A172 (cell line): ENCODE measurements at places on chromosomes 3 and 15. TPM values are rescaled to one million over a fixed set of nuclear protein-coding genes. Genes with fewer than 3 reads are reported as not detected.

SCN11A gene
- not detected in 2 replicates for total RNA-seq

PLA2G4E gene
- not detected in 2 replicates for total RNA-seq

CASR gene
- not detected in 2 replicates for total RNA-seq

CA12 gene
- total RNA-seq: 0.45 and 1.3 TPM in 2 replicates

IMPG2 gene
- 0.17 TPM in 1 of 2 replicates, not detected in the other for total RNA-seq

MYZAP gene
- total RNA-seq: 3.2 and 4.3 TPM in 2 replicates

FGD5 gene
- not detected in 2 replicates for total RNA-seq

MEGF11 gene
- 0.02 and 0.57 TPM in 2 replicates for total RNA-seq

FMN1 gene
- total RNA-seq: 0.36 and 0.95 TPM in 2 replicates

INO80 gene
- 13.1 and 14.9 TPM in 2 replicates for total RNA-seq

SLC22A14 gene
- not detected in 2 replicates for total RNA-seq

CDHR4 gene
- not detected in 2 replicates for total RNA-seq

STXBP5L gene
- 0.17 and 0.36 TPM in 2 replicates for total RNA-seq

EPHA6 gene
- not detected in 2 replicates for total RNA-seq

OR5K2 gene
- total RNA-seq: not detected in 2 replicates

PARP3 gene
- 41.4 and 45.4 TPM in 2 replicates for total RNA-seq

HGD gene
- 0.07 TPM in 1 of 2 replicates, not detected in the other for total RNA-seq

DNA sequence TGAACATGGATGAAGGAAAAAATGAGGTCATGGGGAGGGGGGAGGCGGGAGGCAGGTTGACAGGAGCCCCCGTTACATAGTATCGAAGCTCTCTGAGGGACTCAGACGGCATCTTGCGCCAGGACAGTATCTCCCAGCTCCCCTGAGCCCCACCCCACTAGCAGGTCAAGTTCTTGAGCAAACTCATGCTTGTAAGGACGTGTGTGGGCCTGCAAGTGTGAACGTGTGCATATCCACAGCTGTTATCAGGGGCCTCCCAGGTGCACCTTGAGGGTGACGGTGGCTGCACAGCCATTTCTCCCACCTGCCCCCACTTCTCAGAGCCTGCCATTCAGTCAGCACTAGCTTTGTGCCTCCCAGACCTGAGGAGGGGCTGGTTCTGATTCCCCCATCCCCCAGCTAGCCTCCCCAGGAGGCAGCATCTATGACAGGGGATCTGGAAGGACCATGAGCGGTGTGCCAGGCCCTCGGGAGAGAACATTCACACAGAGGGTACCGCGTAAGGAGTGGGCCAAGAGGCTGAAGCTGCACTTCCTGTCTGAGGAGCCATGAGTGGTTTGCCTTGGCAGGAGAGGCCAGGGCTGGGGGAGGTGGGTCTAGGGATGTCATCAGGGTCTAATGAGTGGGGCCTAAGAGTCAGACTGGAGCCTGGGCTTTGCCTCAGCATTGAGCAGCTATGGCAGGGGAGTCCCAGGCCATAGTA lies 2.9 kb downstream of the SEMA3F start:
- no peak for DNase-seq

DNA sequence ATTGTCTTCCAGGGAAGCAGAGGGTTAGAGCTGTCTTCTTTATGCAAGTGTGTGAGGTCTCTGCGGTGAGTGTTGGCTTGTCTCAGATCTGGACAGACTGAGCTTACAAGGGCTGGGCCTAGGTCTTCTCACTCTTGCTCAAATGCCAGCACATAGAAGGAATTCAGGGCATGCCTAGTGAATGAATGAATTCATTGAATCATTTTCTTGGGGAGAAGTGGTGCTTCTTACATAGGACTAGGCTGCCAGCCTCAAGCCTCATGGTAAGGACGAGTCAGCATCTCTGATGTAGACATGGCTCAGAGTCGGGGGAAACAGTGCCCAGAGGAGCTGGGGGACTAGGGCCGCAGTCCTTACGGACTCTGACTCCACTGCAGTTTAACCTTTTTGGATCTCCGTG lies 17.2 kb downstream of the MKRN2 start:
- DNase-seq: no peak

DNA sequence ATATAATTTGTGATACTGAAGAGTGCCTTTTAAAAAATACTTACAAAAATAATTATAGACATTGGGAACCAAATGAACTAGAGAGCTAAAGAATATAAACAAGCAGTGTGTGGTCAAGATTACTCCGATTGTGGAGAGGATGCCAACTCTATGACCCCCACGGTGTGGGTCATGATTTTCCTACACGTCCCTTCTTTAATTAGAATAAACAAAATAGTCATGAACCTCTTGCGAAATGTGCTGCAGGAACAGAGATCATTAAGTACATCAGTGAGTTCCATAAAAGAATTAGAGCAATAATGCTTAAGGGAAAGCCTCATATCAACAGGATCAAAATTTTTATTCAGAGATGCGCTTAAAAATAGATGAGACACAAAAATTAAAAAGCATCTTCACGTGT lies 476.6 kb upstream of the ROBO1 start:
- no peak for DNase-seq

DNA sequence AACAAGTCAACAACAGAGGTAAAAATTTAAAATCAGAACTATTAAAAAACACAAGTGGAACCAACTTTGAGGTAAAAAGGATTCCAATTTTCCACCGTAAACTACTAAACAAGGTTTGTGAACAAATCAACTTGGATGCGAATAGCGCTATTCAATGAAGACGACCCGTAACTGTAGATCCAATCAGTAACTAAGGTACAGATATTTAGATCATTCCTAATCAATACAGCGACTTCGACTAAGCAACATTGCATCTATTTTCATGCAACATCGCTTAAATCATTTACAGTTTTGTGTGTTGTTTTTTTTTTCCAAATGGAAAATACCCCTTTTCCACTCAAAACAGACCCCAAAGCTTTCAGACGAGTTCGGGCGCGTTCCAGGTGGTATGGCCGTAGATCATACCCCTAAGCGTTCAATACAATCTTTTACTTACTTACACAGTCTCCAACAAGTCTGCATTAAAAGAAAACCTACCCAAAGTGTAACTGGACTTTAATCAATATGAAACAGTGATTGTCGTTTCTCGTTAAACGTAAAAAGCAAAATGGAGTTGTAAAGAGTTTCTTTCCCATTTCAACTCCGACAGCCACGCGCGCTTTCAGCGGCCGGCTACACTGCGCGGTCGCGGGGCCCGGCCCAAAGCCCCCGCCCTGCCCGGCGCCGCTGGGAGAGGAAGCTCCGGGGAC lies 786 bp downstream of the RHOA start:
- no peak for DNase-seq

GRCh38 chr3:77588863-77589262 lies 549.0 kb downstream of the ROBO2 start:
- DNase-seq: no peak

DNA sequence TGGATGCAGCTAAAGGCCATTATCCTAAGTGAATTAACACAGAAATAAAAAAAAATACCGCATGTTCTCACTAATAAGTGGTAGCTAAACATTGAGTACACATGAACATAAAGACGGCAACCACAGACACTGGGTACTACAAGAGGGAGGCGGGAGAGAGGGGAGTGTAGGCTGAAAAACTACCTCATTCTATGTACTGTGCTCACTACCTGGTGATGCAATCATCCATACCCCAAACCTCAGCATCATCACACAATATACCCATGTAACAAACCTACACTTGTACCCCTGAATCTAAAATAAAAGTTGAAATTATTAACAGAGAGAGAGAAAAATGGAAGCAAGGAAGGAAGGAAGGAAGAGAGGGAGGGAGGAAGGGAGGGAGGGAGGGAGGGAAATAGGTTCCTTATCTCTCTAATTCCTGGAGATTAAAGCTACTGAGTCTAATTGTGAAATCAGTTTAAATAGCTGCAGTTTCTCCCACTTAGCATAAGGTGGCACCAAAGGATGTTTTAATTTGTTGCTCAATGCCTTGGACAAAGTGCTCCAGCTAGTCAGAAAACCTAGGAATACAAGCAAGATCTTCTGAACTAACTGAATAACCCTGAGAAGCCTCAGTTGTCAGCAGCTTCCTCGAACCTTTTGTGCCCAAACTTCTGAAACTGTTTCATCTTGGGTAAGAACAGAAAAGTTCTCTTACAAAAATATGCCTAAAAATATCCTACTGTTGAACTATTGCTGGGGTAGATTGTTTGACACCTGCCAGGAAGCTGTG lies 79.4 kb upstream of the ATP11B start:
- peak; percentile 65 for DNase-seq

DNA sequence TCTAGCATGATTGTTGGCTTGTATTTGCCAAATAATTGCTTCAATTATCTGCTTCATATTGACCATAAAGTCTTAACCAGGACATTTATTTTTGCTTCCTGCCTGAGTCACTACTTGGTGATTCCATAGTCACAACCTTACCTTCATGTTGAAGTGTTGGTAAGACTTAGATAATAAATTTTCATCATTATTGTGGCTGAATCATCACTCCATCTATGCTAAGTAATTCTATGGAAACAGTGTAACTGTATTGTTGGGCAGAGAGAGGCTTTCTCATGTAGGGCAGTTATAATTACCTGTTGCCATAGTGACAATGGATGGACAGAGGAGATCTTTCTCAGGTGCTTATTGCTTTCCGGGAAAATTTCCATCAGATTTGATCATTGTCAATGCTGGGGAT lies 330.7 kb upstream of the LRRC3B start:
- no peak for DNase-seq

DNA sequence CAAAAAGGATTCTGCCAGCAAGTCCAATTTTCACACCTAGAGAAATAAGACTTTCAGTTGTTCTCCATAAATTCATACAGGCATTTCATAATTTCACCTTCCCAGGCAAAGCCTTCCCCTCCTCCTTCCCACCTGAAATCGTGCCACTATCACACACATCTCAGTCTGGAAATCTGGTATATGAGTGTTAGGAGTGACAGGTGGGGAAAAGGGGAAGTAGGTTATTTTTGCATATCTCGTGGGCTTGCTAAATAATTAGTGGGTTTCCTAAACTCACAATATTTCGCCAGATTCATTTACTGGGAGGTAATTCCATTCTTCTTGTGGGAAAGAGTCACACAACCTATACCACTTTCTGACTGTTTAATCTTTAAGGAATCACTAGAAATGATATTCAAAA lies 7.4 kb downstream of the ALDH1A2 start:
- no peak for DNase-seq

- DNase-seq: no peak
Measured at GRCh38 chr3:123755085-123755484, 129.0 kb downstream of the MYLK start.

- no peak for DNase-seq
Measured at GRCh38 chr3:184480831-184481230, 80.8 kb upstream of the EPHB3 start.

DNA sequence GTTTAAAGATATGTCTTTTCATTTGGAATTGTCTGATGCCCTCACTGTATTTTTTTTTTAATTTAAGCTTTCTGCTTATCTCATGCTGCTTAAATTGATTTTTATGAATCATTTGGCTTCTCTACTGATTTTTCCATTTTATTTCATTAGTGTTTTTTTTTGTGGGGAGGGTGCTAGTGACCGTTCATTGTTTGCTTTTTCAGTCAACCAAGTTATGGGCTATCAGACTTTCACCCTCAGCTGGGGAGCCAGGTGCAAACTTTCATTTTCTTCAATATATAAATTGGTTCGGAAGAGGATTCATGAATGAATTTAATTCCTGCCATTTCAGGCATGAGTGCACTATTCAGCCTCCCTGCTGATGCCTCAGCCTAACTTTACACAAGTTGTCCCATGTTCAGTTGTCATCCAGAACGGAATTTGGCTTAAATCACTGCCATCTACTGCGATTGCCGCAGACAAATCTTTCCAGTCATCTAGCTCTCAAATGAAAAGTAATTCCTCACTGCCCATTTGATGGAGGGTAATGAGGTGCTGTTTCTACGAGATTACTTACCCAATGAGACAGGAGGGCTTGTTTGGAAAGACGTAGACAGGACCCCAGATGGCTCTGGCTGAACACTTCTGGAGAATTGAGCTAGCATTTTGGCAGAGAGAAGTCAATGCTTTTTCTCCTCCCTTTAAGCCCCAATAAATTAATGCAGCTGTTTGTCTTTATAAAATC lies 89.9 kb upstream of the RORA start:
- DNase-seq: no peak

DNA sequence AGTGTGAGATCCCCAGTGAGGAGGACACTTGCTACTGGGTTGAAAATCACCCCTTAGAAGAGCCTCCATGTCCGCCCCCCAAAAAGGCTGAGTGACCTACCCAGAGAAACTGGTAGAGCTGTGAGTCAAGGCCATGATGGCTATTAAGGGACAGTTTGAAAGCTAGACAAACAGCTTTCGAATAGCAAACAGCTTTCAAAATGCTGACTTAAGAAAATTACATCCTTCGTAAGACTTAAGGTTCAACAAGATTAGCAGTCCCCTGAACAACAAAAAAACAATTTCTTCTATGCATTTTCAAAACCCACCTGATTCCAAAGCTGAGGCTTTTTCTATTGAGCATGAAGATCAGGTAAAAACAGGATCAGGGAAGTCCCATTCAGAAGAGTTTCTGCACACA lies 269.7 kb upstream of the SOX2 start:
- no peak for DNase-seq

DNA sequence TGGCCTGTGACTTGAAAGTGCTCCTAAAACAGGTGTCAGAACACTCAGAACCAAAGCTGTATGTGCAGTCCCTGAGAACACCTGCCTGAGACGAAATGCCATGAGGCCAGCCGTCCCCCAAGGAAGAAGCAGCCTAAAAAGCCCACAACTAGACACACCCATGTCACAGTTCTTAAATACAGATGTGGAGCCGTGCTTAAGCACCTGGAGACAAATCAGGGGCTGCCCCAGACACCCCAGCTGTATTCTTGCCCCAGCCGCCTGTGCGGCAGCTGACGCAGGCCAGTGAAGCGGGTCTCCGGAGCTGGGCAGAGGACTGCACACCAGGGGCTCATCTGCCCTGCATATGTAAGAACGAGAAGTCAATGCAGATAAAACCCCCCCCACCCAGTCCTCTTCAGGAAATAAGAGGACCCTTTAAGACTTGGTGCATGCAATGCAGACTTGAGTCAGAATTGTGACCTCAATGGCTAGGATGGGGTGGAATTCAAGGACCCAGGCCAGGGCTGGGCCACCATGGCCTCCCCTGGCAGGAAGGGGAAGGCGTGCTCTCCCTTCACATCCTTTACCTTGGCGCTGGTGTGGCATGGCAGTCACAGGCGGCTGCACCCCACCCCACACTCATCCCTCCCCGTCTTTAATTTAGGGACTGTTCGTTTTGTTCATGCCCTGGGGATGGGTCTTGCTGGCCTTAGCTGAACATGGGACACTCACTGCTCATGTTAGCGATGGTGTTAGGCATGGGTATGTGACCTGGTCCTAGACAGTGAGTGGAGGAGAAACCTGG lies 27.7 kb upstream of the PLXNA1 start:
- no peak for DNase-seq

DNA sequence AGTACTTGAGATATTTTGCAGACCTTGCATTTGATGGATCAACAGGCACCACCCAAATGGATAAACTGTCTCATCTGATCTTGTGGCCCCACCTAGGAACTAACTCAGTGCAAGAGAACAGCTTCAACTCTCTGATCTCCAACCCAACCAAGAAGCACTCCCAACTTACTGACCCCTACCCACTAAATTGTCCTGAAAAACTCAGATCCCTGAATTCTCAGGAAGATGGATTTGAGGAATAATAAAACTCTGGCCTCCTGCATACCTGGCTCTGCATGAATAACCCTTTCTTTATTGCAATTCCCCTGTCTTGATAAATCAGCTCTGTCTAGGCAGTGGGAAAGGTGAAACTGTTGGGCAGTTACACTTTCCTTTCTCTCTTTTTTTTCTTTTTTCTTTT lies 247.9 kb downstream of the ZPLD1 start:
- DNase-seq: no peak

GRCh38 chr3:67587811-67588210 lies 66.6 kb downstream of the SUCLG2 start:
- no peak for DNase-seq

- no peak for DNase-seq
Measured at GRCh38 chr3:54134713-54135112, 12.4 kb downstream of the CACNA2D3 start.
